A549 treated with GW870086 at 1 μM for 4 hours (cell line): ENCODE measurements at places on chromosomes 5 and 9. TPM values are rescaled to one million over a fixed set of nuclear protein-coding genes. Genes with fewer than 3 reads are reported as not detected.

Gene RAB3C
- total RNA-seq, result 0.23 TPM in 1 of 5 replicates, not detected in the others

Gene BARHL1
- not detected in 5 replicates for total RNA-seq

Gene PCAT7
- total RNA-seq, result 0.31 to 0.90 TPM (median 0.67 TPM) in 5 replicates

Gene C5orf58
- total RNA-seq, result not detected in 5 replicates

Gene ECSCR
- total RNA-seq, result 0.29 TPM in 1 of 5 replicates, not detected in the others

Gene NEURL1B
- 2.3 to 4.7 TPM (median 4.1 TPM) in 5 replicates for total RNA-seq

Gene SLC34A3
- total RNA-seq, result 0.06 to 0.17 TPM (median 0.11 TPM) in 5 replicates

Gene MARCOL
- not detected in 5 replicates for total RNA-seq

Gene THBS4
- 0.28 TPM in 1 of 5 replicates, not detected in the others for total RNA-seq

Gene ARSI
- 28.6 to 39.5 TPM (median 34.0 TPM) in 5 replicates for total RNA-seq

Gene CCL28
- total RNA-seq, result 0.07 to 0.23 TPM (median 0.13 TPM) in 5 replicates

Gene PCDHA4
- 1.6 to 2.2 TPM (median 2.0 TPM) in 5 replicates for total RNA-seq

Gene DND1
- total RNA-seq, result 0.37 to 0.97 TPM (median 0.64 TPM) in 5 replicates

Gene LHX6
- total RNA-seq, result 0.85 to 1.5 TPM (median 1.1 TPM) in 5 replicates

Gene SOHLH1
- total RNA-seq, result 0.10 TPM in 1 of 5 replicates, not detected in the others

Gene LVRN
- total RNA-seq, result 0.06 to 0.08 TPM (median 0.07 TPM) in 3 of 5 replicates, not detected in the others

Gene CTSV
- total RNA-seq, result 11.9 to 13.8 TPM (median 13.4 TPM) in 5 replicates

Gene MSANTD3
- 58.0 to 75.2 TPM (median 67.3 TPM) in 5 replicates for total RNA-seq

Gene C1QTNF2
- total RNA-seq, result 0.05 to 0.16 TPM (median 0.11 TPM) in 5 replicates

Gene TMEM232
- 0.19 to 0.28 TPM in 2 of 5 replicates, not detected in the others for total RNA-seq

Gene RASEF
- total RNA-seq, result 5.7 to 7.3 TPM (median 7.2 TPM) in 5 replicates

Gene IL5
- total RNA-seq, result not detected in 5 replicates

Gene FOXD4L4
- total RNA-seq, result 0.06 to 0.07 TPM (median 0.06 TPM) in 3 of 5 replicates, not detected in the others

Gene C9orf43
- 0.35 to 0.59 TPM (median 0.51 TPM) in 5 replicates for total RNA-seq
